ENCODE measurements at places on chromosomes 11 and 22.

DNA sequence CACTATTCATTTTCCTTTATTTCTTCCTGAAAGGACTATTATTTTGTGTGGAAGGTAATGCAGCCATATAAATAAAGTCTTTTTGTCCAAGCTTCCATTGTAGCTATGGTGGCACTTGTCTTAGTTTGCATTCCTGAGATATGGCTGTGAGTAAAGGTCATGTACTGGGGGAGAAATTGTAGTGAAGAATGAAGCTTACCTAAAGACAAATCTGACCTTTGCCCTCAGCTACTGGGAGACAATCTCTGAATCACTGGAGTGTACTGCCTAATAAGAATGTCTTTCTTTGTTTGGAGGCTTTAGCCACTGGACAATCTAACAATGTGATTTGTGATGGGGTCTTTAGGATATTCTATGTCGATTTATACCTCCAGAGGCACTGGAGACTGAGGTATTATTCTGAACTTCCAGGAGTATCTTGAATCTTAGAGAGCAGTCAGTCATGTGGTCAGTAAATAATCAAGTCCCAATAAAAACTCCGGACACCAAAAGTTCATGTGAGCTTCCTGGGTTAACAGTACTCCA lies 39.7 kb upstream of the OR5AK2 start:
- DNase-seq, result no peak

GRCh38 chr11:9263840-9264315 lies 1.3 kb downstream of the DENND5A start:
- no peak for DNase-seq

GRCh38 chr11:131530407-131530806 lies 160.0 kb downstream of the NTM start:
- no peak for DNase-seq

- no peak for DNase-seq
Observed at GRCh38 chr11:45662096-45662664, 3.2 kb downstream of the CHST1 start.

DNA sequence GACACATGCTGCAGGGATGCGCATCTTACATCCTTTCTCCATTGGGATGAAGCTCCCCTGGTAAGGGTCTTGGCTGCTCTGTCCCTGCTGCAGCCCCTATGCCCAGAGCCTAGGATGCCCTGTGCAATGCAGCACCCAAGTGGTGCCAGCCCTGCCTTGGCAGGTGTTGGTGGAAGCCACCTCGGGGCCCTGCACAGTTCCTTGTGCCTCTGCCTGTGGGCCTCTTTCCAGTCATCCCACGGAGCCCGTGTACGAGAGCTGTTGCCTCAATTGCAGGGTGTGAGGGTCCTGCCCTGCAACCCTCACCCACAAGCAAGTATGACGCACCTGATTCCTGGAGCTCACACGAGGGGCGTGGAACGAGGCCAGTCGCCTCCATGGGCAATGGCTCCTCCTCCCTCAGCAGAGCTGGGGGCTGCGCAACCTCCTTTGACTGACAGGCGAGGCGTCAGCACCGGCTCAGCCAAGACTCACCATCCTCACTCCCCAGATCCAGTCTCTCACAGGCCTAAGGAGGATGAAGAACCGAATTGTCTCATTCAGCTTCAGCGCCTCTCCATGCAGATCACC lies 719.6 kb downstream of the BRD1 start:
- DNase-seq, result no peak

GRCh38 chr11:75523189-75523588 lies 2.6 kb downstream of the GDPD5 start:
- DNase-seq, result no peak

DNA sequence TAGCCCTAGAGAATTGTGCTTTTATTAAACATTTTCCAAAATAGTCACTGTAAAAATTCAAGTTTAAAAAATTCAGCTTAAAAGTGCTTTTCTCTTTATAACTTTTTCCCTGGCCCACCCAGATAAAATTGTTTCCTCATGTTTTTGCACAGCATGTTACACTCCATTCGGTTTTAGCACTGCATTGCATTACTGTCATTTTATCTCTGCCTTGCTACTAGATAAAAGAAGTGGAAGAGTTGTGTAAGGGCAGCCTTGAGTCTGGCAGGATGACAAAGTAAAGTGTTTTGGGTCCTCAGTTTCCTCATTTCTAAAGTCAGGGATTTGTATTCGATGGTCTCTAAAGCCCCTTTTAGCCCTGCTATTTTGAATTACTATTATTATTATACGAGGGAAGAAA lies 99.8 kb downstream of the ATM start:
- no peak for DNase-seq

DNA sequence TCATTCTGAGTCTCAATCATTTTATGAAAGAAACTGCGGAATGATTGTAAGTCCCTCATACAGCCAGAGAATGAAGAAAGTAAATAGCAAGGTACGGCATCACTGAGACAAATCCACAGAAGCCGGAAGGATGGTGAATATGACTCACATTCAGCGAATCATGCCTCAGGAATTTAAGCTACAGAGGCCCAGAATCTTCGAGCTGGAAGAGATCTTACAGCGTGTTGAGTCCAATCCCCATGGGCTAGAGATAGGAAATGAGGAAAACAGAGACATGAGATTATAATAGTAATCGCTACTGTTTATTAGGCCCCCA lies 173.2 kb downstream of the KIF18A start:
- DNase-seq, result peak; percentile 86

DNA sequence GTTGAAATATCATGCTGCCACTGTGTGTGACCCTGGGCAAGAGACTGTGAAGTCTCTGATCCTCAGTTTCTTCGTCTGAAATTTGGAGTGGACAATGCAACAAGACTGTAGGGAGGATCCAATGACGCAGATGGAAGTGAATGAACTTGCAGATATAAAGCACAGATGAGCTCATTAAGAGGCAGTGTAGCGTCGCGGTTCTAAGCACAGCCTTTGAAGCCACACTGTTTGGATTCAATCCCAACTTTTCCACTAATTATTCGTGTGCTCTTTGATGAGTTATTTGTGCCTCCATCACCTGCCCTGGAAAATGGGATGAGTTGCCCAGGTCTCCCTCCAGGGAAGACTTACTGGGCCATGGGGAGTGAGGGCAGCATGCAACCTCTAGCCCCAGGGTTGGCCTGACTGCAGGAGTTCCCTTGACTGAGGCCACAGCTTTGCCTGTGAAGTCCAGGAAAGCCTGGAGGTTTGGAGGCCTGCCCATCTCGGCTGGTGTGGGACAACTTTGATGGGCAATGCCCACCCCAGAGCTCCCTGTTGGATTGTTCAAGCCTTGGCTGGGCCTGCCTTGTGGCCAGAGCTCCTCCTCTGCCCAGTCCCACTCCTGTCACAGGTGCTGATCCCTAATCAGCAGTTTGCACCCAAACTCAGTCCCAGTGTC lies 266.0 kb upstream of the B3GAT1 start:
- no peak for DNase-seq

GRCh38 chr22:40203572-40203971 lies 25.8 kb downstream of the TNRC6B start:
- no peak for DNase-seq

GRCh38 chr11:90908074-90908473 lies 685.2 kb upstream of the CHORDC1 start:
- no peak for DNase-seq

- DNase-seq, result no peak
Observed at GRCh38 chr11:114155116-114155515, 95.6 kb downstream of the ZBTB16 start.

DNA sequence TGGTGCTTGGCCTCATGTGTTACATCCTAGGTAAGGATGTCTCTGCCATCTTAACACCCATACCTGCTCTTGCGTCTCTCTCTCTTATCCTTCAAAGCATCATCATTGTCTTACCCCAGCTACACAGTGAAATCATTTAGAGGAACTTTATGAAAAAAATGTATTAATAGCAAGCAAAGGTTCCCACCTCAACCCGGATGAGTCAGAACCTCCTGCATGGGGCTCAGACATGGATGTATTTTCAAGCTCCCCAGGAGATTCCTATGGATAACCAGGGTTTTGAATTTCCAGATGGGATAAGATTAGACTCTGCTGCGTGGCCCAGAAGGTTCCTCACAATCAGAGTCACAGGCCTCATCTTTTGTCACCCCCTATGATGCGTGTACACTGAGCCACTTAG lies 89.1 kb upstream of the NNMT start:
- DNase-seq, result no peak

GRCh38 chr11:116374085-116374484 lies 398.7 kb downstream of the BUD13 start:
- no peak for DNase-seq

GRCh38 chr11:95924414-95924760 lies 480 bp upstream of the MTMR2 start:
- DNase-seq, result no peak

DNA sequence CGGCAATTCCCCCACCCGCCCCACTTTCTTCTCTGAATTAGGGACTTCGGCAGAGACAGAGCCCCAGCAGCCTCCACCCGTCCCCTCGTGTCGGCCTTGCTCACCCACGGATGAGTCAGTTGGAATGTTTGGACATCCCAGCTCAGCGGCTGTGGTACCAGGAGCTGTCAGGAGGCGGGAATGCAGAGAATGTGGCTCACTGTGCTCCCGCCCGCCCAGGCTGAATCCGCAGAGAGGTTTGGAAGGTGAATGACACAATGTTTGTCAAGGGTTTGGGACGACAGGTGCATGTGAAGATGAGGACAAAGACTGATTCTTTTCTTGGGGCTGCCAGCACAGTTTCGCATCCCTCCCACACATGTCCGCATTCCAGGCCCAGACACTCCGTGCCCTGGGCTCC lies 39.6 kb downstream of the LIF start:
- peak; percentile 94 for DNase-seq

DNA sequence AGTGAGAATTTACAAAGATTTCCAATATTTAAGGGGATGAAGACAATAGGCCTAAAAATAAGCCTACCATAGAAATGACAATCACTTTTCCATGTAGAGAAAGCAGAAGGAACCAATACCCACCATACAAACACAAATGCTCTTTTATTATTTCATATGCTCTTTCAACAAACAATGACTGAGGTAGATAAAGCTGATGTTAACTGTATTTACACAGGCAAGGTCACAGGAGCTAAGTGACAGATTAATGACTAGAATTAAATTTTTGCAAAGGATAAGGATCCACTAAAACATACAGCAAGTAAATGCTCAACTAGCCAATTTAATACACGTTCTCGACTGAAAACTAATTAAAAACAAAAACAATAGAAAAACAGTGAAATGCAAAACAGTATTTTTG lies 34.2 kb downstream of the PICALM start:
- DNase-seq, result no peak

GRCh38 chr11:17585911-17586695 lies 39.0 kb downstream of the OTOG start:
- DNase-seq, result no peak
